Stimulated activated CD4-positive, alpha-beta T cell treated with anti-CD3 and anti-CD28 coated beads, Interleukin-1b, Interleukin-23, amount 100 ng/mL, for 24 hours (primary cell): ENCODE measurements at places on chromosomes 16 and 17.

DNA sequence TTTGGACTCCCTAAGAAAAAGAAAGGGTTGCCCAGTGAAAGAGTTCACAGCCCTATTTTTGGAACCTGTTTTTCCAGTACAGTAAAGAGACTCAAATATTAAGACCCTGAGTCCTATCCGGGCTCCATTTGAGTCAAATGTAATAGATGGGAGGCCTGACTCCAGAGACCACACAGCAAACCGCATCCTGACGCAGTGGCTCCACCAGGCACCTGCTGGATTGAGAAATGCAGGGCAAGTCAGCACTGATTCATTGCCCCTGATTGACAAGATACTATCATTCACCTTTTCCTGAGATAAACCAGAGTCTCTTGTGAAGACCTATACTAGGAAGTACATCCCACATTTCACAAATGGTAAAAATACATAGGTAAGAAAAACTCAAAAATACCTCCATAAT, 715.7 kb upstream of the SOX9 start:
- no peak for DNase-seq

DNA sequence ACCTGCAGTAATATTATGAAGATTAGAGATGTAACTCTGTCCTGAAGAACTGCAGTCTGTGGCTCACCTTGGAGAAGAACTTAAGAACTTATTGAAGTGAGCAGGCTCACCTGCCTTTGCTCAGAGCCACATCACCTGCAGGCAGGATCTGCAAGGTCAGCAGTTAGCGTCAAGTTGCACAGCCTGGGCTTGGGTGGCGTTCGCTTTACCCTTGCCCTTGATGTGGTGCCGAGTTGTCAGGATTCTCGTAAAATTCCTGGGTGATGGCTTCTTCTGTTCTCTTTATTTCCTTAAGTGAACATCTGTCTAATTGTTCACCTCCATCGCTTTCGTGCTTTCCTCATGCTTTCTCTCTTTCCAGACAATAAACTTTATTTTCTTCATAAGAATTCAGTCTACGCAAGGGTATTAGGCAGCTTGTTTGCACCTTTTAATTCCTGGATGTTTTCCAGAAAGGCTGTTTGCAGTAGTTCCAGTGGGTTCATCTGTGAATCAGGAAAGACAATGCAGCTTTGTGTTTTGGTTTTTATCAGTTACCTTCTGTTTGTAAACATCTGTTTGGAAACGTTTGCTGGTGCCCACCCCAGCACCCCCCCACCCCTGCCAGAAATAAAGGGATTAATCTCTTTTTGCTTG, 254.3 kb downstream of the WWOX start:
- DNase-seq = no peak

DNA sequence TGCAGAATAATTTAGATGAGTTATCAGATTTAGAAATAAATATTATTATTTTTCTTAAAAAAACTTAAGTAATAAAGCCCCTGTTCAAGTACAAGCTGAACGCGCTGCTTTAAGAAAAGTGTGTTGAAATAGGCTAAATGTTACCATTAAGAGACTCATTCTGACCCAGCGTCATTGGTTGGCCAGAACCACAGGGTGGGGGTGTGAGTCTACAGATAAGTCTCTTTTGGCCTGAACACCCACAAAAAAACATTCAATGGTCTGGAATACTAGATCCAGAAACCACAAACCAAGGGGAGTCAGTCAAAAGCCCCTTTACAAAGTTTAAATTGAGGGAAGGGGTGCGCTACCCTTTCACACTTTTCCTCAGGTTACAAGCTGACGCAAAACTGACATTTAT, 776.1 kb downstream of the KCNJ2 start:
- DNase-seq = no peak

DNA sequence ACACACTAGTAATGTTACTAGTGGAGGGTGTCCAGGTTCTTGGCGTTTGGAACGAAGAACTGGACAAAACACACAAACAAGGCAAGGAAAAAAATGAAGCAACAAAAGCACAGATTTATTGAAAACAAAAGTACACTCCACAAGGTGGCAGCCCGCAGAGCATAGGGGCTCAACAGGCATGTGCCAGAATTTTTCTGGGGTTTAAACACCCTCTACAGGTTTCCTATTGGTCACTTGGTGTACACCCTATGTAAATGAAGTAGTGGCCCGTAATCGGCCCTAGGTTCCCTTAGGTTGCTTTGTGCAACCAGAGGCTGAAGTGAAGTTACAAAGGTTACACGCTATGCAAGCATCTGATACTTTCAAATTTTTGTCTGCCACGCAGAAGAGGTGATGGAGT, 8.1 kb downstream of the OR2C1 start:
- no peak for DNase-seq

DNA sequence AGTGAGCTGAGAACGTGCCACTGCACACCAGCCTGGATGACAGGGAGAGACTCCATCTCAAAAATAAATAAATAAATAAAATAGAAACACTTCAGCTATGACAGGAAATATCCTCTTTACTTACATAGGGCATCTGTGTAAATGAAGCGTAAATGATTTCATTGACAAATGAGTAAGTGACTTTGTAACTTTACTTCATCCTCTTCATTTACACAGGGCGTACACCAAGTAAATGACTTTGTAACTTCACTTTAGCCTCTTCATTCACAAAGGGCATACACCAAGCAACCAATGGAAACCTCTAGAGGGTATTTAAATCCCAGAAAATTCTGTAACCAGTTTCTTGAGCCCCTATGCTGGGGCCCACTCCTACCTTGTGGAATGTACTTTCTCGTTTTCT, 16.2 kb upstream of the KLHDC4 start:
- no peak for DNase-seq
